Foreskin fibroblast (primary cell): ENCODE measurements at places on chromosomes 4 and X.
A peak's percentile ranks its signal among the peaks of the same experiment; 100 is the strongest.

GRCh38 chr4:69147334-69147733 is 51.1 kb downstream of the UGT2B7 start:
- DNase-seq: no peak

DNA sequence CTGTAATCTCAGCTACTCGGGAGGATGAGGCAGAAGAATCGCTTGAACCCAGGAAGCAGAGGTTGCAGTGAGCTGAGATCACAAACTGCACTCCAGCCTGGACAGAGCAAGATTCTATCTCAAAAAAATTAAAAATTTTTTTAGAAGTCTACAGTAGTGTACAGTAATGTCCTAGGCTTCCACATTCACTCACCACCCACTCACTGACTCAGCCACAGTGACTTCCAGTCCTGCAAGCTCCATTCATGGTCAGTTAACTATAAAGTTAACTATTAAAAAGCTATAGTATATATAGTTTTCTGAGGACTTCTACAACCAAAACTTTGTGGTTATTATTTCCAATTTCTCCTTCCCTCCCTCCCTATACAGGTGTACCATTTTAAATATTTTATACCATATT is 34.7 kb upstream of the NEUROG2 start:
- peak; percentile 86 for DNase-seq

DNA sequence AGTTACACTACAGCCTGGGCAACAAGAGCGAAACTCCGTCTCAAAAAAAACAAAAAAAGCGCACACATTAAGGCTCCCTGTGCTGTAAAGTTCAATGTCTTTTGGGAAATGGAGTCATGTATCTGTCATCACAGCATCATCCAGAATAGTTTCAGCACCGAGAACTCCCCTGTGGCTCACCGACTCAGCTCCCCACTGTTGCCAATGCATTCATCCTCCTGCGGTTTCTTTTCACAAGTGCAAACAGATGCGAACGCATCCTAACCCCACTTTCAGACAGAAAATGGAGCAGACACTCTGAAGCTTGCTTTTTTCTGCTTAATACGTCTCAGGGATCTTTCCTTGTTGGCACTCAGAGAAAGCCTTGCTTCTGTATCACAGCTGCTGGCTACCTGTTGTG is 13.8 kb upstream of the SH3TC1 start:
- DNase-seq: peak; percentile 73

DNA sequence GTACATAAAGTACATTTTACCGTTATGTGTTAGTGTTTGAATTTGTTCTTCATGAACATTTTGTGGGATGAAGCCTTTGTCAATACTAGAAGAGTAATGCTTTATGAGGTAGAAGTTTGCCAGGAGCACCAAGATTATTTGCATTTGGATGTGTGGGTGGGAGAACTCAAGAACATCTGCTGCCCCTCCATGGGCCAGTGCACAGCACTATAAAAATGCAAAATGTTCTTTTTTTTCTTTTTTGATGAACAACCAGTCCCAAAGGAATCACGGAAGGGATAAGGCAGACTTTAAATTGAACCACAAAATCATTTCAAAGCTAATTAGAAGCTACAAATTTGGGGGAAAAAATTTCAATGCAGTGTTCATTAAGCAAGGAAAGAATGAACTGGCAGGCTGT is 300.3 kb upstream of the NWD2 start:
- no peak for DNase-seq

GRCh38 chr4:32551943-32552342 is 1831.8 kb downstream of the PCDH7 start:
- no peak for DNase-seq

DNA sequence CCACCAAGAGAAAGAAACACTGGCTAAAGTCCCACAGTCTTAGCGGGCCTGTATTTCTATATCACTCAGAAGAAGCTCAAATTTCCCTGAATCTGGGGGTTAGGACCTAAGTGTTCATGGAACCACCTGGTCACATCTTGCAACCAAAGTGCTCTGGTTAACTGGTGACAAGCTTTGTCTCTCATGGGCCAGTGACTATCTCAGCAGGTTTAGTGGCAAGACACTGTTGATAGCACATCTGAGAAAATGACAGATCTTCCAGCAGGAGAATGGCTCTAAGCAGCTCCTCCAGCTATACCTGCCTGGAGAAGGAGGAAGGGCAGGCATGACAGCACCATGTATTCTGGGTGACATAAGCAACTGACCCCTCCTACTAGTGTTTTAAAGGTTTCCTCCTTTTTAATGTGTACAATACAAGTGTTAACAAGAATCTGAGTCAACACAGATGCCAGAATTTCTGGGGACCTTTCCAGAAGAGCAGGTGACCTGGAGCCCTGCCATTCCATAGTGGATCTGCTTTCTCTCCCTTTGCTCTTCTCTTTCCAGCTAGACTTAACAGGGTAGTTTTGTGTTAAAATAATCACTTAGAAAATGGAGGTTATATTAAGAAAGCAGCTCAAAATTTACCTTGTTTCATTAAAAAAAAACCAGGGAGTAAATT is 17.3 kb upstream of the QRFPR start:
- DNase-seq: no peak

GRCh38 chr4:17166954-17167353 is 268.5 kb upstream of the LDB2 start:
- DNase-seq: peak; percentile 11

GRCh38 chr4:177047070-177047850 is 254.5 kb upstream of the VEGFC start:
- DNase-seq: peak; percentile 72

GRCh38 chr4:155568641-155569220 is 97.9 kb upstream of the GUCY1A1 start:
- DNase-seq: no peak

GRCh38 chr4:183540410-183541009 is 35.7 kb downstream of the ING2 start:
- DNase-seq: no peak

DNA sequence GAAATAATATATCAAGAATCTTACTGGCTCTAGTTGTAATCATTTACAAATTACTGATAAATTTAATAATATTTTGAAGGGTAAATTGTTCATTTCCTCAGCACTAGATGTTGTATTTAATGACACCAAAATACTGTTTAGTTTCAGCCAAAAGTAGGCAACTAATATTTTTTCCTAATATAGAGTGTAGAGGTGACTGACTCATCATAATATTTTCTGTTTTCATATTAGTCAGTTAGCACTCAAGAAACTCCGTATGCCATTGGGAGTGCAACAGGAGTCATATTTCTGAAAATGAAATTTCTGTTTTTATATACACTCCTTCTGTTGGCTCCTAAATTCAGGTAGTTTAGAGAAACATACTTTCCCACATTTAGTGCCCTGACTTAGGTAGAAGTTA is 36.6 kb upstream of the PTPN13 start:
- DNase-seq: no peak

DNA sequence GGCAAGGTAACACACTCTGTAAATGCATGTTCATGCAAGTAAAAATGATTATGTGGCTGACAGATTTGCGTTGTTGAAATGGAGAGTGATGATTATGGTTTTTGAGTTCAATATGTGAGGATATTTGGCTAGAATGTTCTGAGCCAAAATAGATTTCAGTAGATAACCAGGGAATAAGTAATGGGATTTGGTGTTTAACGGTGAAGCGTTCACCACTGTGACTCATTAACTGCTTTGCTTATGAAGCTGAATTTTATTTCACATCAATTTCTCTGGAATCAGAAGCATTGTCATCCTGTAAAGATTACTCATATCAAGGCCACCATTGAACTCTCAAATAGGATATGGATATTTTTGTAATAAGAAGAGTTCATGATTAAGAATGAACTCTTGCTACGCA is 11.7 kb downstream of the AFP start:
- no peak for DNase-seq

- peak; percentile 66 for DNase-seq
Observed at GRCh38 chrX:103614999-103615398, 7.2 kb downstream of the TCEAL3 start.
